ENCODE measurements at places on chromosomes 7 and 10.

GRCh38 chr10:69048103-69048502, 39.8 kb upstream of the SRGN start:
- DNase-seq = peak; percentile 80

DNA sequence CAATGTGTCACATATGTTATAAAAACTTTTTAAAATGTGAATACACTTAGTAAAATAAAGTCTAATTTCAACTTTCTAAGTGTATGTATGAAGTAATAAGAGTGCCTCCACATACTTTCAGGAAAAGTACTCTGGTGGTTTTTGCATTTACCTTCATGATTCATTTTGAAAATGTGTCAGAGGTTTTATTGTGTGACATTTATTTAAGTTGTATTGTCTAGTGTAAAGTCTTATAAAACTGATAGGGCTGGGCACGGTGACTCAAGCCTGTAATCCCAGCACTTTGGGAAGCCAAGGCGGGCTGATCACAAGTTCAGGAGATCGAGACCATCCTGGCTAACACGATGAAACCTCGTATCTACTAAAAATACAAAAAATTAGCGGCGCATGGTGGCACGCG, 226.5 kb downstream of the ITGB1 start:
- DNase-seq = no peak

DNA sequence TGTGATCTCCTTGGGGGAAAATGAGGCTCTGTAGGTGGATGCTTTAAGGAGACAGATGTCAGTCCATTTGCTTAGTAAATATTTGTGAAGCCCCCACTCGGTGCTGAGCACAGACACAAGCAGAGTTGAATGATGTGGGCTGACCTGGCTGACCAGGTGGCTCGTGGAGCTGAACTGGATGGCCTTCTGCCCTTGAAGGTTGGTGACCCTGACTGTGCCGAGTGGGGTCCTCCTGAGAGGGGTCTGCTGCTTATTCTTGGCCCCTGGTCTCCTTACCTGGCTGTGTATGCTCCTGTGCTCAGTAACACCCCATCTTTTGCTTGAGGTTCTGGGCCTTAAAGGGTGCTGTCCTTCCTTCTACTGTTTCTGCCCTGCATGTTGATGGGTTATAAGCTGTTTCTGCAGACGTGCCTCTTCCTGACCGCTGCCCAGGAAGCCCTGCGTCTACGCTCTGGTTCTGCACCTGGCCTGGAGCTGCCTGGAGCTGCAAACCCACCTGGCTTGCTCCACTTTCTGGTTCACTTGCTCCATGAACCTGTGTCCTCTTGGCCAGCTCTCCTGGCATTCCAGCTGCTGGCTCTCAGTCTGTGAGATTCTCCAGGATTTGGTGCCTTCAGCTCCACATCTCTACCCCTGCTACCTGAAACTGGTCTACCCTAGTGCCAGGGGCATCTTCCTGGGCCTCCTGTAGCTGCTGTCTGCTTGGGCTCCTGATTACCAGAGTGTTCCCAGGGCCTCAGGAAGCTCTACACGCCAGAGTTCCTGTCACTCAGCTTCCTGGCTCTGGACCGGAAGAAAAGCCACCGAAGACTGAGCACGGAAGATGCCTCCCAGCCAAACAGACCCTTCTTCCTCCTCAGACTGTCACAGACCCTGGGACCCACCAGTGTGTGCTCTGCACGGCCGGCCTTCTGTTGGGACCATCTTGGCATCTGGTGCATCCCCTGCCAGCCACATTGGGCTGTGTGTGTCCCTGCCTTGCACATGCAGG, 76.5 kb downstream of the ADCY1 start:
- DNase-seq = no peak

- DNase-seq = no peak
These were observed 128.7 kb upstream of the HABP2 start for GRCh38 chr10:113423981-113424721.

DNA sequence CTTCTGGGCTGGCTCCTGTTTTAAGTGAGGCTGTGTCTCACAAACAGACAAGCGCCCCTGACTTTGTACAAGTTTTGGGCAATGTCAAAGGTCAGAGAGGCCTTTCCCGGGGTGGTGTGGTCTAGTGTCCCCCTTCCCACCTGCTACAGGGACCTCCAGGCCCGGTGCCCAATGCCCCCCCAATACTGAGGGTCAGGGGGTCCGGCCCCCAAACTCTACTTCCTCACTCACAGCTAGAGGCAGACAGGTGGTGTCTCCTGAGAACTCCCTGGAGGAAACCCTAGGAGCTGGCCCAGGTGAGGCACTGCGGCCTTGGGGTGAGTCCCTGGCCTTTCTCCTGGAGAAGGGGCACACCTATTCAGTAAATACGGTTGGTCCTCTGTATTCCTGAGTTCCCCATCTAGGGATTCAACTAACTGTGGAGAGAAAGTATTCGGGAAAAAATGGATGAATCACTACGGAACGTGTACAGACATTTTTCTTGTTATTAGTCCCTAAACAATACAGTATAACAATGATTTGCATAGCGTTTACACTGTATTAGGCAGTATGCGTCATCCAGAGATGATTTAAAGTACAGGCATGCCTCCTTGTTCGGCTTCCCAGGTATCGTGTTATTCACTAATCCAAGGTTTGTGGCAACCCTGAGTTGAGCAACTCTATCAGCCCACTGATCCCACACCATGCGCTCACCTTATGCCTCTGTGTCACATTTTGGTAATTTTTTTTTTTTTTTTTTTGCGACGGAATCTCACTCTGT, 308.1 kb downstream of the WDR37 start:
- no peak for DNase-seq

- peak; percentile 97 for DNase-seq
These were observed 26.5 kb downstream of the TNRC18 start for GRCh38 chr7:5396999-5397663.

- DNase-seq = no peak
These were observed 24.9 kb upstream of the PFKFB3 start for GRCh38 chr10:6177880-6178281.

- DNase-seq = no peak
These were observed 52.8 kb downstream of the C10orf90 start for GRCh38 chr10:126617733-126618132.

DNA sequence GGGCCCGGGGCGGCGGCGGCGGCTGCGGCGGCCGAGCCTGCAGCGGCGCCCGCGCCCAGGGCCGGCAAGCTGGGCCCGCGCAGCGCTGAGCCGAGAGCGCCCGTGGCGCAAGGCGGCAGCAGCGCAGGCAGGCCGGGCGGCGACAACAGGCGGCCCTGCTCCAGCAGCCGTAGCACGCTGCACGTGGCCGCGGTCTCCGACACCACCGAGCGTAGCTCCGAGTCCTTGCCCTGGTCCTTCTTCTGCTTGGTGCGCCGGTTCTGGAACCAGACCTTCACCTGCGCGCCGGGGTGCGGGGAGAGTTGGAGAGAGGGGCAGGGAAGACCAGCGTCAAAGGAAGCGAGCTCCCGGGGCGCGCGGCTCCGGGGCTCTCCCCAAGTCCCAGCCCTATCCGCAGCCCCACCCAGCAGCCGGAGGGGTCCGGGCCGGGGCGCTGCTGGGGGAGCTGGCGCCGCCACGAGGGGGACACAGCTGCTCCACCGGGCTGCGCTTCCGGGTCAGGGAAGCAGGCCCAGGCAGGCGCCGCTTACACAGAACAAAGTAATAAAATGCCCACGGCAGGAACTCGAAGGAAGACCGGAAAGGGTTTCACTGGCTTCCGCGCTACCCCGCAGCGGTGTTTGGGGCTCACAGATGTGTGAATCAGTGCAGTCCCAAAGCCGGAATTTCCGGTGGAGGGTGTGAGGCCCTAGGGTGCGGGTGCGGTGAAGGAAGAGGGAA, 3.6 kb downstream of the VAX1 start:
- no peak for DNase-seq

- no peak for DNase-seq
These were observed 2.1 kb downstream of the SYNPO2L start for GRCh38 chr10:73653701-73654100.

GRCh38 chr7:10643545-10643944, 330.1 kb upstream of the PHF14 start:
- DNase-seq = no peak

- no peak for DNase-seq
These were observed 52.6 kb downstream of the BPGM start for GRCh38 chr7:134699021-134699818.

- DNase-seq = no peak
These were observed 91.2 kb upstream of the KCNIP2 start for GRCh38 chr10:101934686-101935305.

All from CD4-positive, alpha-beta T cell treated with Interferon gamma for 1 hour (primary cell).